ENCODE measurements at places on chromosomes 3 and 15.

- DNase-seq, result no peak
These were observed 170.4 kb upstream of the LRRN1 start for GRCh38 chr3:3628676-3629328.

GRCh38 chr3:13644341-13645117 is 95.6 kb downstream of the FBLN2 start:
- no peak for DNase-seq

DNA sequence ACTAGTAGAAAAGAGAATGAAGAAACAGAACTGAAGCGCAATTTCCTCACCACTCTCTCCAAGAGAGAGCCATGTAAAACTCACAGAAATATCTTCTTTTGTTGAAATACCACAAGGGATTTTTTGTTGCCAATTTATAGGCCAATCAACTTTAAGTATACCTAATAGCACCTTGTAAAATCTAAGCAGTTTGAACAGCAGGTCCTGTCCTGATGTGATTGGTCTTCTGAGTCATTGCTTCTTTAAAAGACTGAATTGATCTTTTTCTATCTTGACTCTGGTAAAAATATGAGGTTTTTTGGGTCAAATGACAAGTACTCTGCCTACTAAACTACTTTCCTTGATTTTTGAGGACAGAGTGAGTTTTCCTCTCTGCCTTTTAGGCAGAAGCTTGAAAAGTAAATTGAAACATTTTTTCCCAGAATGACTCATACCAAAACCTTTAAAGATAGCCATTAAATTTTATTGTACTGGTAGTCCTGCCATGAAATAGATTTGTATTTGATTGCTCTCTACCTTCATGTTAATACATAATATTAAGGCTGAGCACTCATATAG is 343.9 kb upstream of the CBLB start:
- DNase-seq, result no peak

GRCh38 chr3:44272191-44272590 is 30.5 kb downstream of the TOPAZ1 start:
- no peak for DNase-seq

DNA sequence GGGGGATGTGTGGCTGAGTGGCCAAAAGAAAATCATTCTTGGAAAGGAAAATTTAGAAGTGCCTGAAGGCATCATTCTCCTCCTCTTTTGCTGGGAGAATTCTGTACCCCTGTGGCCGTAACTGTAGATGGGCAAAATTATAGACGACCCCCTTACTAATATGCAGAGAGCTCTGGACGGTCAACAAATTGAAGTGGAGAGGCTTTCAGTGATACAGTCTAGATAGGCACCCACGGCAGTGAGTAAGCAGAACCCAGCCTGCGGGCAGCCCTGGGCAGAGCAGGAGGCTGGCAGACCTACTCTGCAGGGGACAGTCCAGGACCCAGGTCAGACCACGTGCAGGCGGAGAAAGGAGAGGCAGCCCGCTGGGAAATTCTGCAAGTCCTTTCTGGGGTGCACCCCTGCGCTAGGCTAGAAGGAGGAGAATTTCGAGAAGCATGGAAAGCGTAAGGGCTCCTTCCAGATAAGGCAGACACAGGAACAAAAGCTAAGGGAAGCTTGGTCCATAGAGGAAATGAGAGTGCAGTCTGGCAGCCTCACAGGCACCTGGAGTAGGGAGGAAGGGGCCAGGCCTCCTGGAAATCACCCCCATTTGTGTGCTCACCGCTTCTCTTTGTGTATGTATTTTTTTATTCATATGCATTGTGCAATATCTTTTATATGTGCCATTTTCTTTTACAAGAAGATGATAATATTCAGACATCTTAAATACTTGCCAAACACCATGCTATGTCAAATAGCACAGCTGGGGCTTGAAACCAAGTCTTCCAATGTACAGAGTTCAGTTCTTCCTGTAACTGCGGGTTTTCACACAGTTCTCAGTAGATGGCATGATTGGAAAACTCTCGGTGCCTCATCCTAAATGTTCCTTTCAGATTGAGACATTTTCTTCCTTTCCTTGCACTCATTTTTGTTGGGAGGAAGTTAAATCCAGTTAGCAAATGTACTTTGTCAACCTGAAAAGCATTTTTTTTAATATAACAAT is 40.2 kb downstream of the LRRK1 start:
- DNase-seq, result no peak

GRCh38 chr3:31704591-31705179 is 172.0 kb downstream of the STT3B start:
- no peak for DNase-seq

- DNase-seq, result no peak
These were observed at the start of gene DOCK3 for GRCh38 chr3:50674349-50675178. Gene DOCK3 (plus strand): TSS chr3:50674927. CDS start chr3:50675264, 337 bp downstream.

DNA sequence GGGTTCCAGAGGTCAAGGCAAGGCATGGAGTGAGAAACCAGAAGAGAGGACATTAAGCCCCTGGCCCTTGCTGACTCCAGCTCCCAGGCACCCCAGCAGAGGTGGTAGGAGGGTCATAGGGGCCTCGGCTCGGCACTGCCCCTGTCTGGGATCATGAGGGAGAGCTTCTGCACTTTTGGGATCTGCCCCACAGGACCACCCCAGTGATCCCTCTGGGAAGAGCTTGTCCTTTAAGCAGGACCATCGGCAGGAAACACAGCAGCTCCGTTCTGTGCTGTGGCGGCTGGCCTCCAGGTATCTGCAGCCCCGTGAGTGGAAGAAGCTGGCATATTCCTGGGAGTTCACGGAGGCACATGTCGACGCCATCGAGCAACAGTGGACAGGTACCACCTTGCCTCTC is 35.5 kb downstream of the ANKDD1A start:
- DNase-seq, result no peak

Data from liver (tissue), 10 donors.